T-helper 9 cell (primary cell): ENCODE measurements at places on chromosomes 1 and 21.
A peak's percentile ranks its signal among the peaks of the same experiment; 100 is the strongest.

- no peak for DNase-seq
Observed at GRCh38 chr1:32241001-32241763, 5.8 kb upstream of the FAM167B start.

- DNase-seq = no peak
Observed at GRCh38 chr1:205183676-205184335, 27.7 kb downstream of the DSTYK start.

- DNase-seq = no peak
Observed at GRCh38 chr1:238895911-238896310, 490.5 kb upstream of the CHRM3 start.

- no peak for DNase-seq
Observed at GRCh38 chr21:37136261-37136660, 63.2 kb downstream of the TTC3 start.

- DNase-seq = no peak
Observed at GRCh38 chr1:63635681-63636080, 42.5 kb downstream of the PGM1 start.

- no peak for DNase-seq
Observed at GRCh38 chr1:169090308-169090899, 16.1 kb upstream of the ATP1B1 start.

- DNase-seq = no peak
Observed at GRCh38 chr1:204455831-204456145, 38.8 kb downstream of the PIK3C2B start.

DNA sequence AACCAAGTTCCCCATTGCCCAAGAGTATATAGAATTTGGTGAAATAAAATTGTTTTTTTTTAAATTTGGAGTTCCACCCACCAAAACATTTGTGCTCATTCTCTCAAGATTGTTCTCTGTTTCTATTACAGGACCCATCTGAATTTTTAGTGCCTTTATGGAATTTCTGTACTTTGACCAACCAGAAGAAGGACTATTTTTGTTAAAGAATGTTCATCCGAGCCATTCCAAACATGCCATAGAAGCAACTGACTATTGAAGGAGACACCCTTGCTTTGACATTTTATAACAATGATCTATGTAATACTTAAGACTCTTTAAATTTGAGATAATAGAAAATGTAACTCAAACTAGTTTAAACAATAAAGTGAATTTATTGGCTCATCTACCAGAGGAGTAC is 655.7 kb upstream of the ADAMTS5 start:
- no peak for DNase-seq

GRCh38 chr1:178342745-178343144 is 154.0 kb downstream of the CLEC20A start:
- no peak for DNase-seq

DNA sequence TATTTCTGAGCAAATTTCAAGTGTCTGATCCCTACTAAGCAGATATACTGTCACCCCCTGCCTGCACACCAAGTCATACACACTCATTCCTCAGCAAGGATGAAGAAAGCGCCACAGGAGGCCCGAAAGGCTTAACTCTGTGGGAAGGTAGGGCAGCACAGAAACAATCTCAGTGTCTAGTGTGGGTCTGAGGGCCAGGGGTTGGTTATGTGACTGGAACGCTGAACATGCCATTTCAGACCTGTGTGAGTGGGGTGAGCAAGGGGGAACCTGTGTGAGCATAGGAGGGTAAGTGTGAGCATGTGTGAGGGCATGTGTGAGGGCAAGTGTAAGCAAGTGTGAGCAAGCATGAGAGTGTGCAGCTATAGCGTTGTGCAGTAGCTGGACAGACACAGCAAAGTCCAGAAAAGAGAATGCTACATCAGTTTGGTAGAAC is 6.2 kb downstream of the ITPKB start:
- no peak for DNase-seq

GRCh38 chr1:151340870-151341754 is 5.9 kb downstream of the RFX5 start:
- DNase-seq = peak; percentile 9

DNA sequence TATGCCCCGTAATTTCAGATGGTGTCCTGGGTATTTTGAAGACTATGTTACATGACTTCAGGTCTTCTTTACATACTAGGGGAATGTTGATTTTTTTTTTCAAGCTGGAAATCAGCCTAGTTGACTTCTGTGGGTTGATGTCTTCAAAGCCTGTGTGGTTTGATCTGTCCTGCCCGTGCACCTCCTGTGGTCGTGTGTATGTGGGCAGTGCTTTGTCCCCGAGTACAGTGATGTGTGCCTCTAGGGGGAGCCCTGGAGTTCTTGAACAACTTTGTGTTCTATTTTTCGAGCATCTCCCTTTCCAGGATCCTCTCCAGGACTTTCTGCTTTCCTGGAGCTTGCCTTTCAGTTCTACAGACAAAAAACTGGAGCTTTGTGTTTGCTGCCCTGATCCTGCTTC is 28.9 kb downstream of the OBSCN start:
- DNase-seq = no peak

- no peak for DNase-seq
Observed at GRCh38 chr1:181018901-181019681, 3.6 kb downstream of the STX6 start.

- DNase-seq = no peak
Observed at GRCh38 chr1:67441183-67441582, 11.0 kb upstream of the SERBP1 start.

DNA sequence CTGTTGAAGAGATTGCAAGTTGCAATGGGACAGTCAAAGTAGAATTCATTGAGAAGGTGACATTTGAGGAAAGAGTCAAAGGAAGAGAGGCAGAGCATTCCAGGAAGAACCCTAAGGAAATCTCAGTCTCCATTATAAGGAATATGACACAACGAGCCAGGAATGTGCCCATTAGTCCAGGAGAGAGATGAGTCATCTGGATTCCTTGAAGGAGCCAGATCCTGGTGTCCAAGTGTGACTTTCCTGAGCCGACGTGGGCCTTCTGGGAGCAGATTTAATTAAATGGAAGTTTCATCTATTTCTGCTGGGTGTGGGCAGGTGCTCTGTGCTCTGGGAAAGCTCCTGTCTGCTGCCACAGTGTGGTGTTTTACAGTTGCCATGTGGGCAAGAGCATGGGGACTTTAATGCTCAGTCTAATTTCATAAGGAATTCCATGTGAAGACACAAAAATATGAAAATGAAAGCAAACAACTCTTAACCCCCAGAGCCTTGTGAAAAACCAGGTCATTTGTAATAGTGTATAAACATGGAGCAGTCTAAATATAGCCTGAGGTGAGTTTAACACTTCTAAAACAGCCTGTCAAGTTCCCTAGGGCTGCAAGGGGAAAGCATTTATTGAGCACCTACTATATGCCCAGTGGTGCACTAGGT is 111.4 kb upstream of the ARTN start:
- no peak for DNase-seq

DNA sequence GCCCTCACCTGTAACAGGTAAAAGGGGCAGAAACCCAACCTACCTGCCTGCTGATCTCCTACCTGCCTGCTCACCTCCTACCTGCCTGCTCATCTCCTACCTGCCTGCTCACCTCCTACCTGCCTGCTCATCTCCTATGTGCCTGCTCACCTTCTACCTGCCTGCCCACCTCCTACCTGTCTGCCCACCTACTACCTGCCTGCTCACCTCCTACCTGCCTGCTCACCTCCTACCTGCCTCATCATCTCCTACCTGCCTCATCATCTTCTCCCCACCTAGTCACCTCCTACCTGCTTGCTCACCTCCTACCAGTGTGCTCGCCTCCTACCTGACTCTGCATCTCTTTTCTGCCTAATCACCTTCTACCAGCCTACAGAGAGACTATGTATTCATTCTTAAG is 452.9 kb downstream of the MATN1 start:
- no peak for DNase-seq

- no peak for DNase-seq
Observed at GRCh38 chr1:52614671-52615070, 12.5 kb downstream of the GPX7 start.

- no peak for DNase-seq
Observed at GRCh38 chr1:174005032-174005431, 17.1 kb downstream of the RC3H1 start.

GRCh38 chr1:117106478-117106877 is 15.1 kb downstream of the TRIM45 start:
- no peak for DNase-seq

DNA sequence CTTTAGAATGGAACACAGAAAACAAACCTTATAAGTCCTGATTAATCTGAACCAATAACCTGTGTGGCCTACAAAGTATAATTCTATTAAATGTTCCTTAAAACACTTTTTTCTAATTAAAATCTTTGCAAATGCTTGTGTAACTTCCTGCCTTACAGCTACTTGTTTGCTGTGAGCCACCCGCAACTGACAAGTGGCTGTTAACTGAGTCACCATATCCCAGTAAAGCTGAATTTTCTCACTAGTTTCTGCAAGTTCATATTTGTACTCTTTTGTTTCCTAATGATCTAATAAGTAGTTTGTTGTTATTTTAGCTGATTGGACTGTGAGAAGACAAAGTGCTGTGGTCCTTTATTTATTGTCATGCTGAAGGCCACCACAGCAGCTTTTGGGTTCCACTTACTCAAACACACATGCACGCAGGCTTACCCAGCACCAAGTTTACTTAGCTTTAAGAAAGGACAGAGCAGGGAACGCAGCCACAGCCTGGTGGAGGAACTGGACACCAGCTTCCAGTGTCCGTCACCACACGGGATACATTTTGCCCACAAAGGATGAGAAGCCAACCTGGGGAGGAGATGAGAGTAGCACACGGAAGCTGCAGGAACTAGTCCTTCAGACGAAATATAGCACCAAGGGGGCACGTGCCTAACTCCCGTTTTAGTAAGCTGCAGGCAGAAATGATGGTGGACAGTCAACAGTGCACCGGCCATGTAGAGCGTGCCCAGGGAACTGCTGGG is 47.8 kb downstream of the LCA5L start:
- no peak for DNase-seq

DNA sequence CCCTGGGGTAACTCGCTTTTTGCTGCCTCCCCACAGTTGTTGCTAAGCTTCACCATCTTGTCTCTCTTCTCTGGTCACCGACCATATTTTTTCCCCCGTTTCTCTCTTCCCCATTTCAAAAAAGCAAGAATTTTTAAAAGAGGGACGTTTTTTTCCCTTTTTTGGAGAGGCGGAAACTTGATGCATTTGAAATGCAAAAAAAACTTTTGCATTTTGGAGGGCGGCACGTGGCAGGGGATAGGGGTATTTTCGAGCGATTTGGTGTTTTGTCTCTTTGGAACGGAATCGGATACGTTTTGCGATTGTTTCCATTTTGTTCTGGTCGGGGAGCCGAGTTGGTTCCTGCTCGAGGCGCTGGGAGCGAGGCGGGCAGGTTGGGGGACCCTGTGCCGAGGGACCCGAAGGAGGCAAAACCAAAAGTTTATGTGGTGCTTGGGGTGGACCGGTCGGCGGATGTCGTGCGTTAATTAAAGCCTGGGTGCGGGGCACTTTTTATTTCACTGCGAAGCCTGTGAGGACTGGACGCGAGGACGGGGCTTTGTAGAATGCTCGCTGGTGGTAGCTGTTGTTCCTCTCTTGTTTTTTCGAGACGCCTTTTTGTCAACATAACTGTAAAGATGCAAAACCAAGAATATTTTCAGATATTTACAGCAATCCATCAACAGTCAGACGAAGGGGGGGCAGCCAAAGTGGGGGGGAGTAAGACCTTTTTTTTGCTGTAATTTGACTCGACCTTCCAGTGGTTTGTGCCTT is 884 bp downstream of the H3-3A start:
- DNase-seq = peak; percentile 27

GRCh38 chr1:188225975-188226374 is 1397.2 kb downstream of the PLA2G4A start:
- no peak for DNase-seq

DNA sequence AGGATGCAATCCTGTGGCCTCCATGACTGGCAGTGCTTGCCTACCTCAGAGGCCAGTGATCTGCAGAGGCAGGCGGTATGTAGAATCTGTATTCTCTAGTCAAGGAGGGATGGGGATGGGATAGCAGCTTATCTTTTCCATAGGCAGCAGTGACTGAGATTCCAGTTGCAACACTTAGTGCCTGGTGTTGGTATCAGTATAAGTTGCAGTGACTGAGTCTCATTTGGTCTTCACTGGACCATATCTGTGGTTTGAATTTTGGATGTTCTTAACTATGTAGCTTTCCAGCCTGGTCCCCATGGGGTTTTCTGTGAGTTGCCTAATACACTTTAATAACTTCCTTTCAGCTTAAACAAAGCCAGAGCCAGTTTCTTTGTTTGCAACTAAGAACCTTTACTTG is 16.5 kb downstream of the DYRK1A start:
- no peak for DNase-seq

- DNase-seq = no peak
Observed at GRCh38 chr1:96009831-96010434, 711.7 kb upstream of the PTBP2 start.

GRCh38 chr1:239826211-239826610 is 265.5 kb upstream of the FMN2 start:
- no peak for DNase-seq

GRCh38 chr21:38945545-38946245 is 140.0 kb downstream of the ETS2 start:
- DNase-seq = no peak

DNA sequence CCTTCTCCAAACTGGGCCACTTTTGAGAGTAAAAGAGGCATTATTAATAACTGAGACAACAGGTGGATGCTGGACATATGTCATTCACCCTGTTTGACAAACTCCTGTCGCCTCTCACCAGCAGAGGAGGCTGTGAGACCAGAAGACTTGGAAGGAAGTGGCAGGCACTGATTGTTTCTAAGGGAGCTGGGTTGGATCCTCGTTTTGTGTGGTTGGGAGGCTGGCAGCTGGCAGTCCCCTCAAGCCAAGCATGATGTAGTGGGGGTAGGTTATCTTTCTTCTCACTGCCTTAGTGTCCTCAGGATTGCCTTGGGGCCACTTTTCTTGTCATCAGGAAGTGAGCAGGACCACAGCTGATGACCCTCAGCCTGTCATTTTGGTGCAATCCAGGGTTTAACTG is 86.5 kb upstream of the KCNJ15 start:
- no peak for DNase-seq

GRCh38 chr1:175525222-175525621 is 218.2 kb downstream of the TNR start:
- DNase-seq = no peak

- no peak for DNase-seq
Observed at GRCh38 chr1:34796990-34797389, 4.2 kb downstream of the GJA4 start.

- DNase-seq = no peak
Observed at GRCh38 chr1:66402194-66402593, 131.8 kb upstream of the SGIP1 start.

DNA sequence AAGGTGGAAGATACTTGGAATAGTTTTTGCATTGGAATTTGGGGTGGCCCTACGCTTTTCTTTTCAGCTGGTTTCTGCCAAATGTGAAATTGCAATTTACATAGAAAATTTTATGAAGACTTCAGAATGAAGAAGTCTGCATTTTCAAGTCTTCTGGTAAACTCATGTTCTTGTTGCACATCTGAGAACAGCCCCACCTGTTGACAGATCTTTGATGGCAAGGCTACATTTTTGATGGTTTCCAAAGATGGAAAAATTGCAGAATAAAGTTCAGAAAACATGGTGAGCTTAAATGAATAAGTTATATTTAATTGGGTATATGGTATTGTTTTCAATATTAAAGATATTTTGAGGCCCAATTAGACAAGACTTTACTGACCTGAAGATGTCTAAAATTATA is 25.4 kb downstream of the OLFM3 start:
- no peak for DNase-seq

- no peak for DNase-seq
Observed at GRCh38 chr1:181353526-181353925, 129.8 kb upstream of the CACNA1E start.
